ENCODE measurements at places on chromosomes 3 and 15. TPM values are rescaled to one million over a fixed set of nuclear protein-coding genes. Genes with fewer than 3 reads are reported as not detected.

GRCh38 chr3:178669758-178670157 lies 133.5 kb downstream of the KCNMB2 start:
- no peak overlapping the region for H3K4me3 ChIP-seq
- no peaks in the 10 kb centered on the region for H3K36me3 ChIP-seq
- DNase-seq: no peak
- peaks cover 9% of the 10 kb centered on the region for H3K27me3 ChIP-seq
- H3K27ac ChIP-seq: no peak overlapping the region
- H3K4me1 ChIP-seq: no peaks in the 10 kb centered on the region

GRCh38 chr3:122079524-122080206 lies 24.5 kb downstream of the CD86 start:
- H3K36me3 ChIP-seq: no peaks in the 10 kb centered on the region
- H3K27me3 ChIP-seq: peaks cover 3% of the 10 kb centered on the region
- DNase-seq: peak; percentile 43
- H3K27ac ChIP-seq: no peak overlapping the region
- H3K4me3 ChIP-seq: no peak overlapping the region

Gene RASL12
- total RNA-seq: not detected

GRCh38 chr3:31450345-31450744 lies 82.4 kb upstream of the STT3B start:
- H3K36me3 ChIP-seq: peaks cover 8% of the 10 kb centered on the region
- no peak for DNase-seq
- peaks cover 9% of the 10 kb centered on the region for H3K4me1 ChIP-seq
- H3K27ac ChIP-seq: no peak overlapping the region
- no peak overlapping the region for H3K4me3 ChIP-seq

- no peak overlapping the region for H3K4me3 ChIP-seq
- DNase-seq: no peak
Measured at GRCh38 chr3:141065841-141066805, 15.0 kb downstream of the SPSB4 start.
